Brain (organoid and tissue), 16 donors: ENCODE measurements at places on chromosomes 2 and 18.

DNA sequence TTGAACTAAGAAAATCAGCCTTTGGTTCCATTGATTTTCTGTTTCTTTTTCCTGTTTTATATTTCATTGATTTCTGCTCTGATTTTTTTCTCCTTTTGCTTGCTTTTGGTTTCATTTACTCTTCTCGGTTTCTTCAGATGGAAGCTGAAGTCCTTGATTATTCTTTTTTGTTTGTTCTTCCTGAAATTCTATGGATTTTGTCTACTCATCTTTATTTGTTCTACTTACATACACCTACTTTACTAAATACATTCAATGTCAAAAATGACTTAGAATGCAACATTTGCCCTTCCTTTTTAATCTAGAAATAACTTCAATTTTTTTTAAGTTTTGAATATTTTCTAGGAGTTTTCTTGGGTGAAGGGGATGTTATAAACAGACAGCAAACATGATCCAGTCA lies 612.5 kb downstream of the METTL4 start:
- DNase-seq: no peak

GRCh38 chr2:20453087-20453486 lies 6.2 kb downstream of the RHOB start:
- no peak for DNase-seq

GRCh38 chr2:145021962-145022665 lies 502.2 kb upstream of the ZEB2 start:
- no peak for DNase-seq

DNA sequence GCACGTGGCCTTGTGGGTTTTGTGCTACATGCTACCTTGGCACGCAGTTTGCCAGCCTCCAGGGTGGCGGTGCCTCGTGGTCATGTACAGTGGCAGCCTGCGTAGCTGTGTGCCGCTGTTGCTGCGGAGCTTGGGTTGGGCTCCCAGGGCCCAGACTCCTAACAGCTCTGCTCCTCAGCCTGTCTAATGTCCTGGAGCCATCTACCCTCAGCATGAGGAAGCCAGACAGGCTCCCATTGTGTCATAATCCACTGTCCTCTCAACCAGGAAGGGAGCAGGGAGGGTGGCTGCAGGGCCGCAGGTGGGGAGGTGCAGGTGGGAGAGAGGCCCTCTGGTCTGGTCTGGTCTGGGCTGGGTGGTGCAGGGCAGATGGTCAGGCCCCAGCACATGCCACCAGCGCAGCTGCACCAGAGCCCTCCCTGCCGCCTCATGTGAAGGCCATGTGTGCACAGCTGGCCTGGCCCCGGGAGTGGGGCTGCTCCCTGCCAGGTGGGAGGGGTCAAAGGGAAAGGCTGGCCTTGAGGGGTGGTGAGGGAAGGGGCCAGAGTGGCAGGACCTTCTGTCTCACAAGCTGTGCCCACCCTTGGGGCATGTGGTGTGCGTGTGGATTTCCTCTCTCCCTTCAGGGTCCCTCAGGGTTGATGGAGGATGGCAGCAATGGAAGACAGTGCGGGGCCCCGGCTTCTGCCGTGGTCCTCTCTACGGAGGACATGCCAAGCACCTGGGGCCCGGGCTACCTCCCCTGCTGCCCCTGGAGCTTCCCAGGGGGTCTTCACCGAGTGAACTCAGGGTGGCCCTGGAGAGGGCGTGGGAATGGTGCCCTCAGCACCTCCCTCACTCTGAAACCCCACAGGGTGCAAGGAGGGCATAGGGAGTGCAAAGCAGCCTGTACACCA lies 4.8 kb downstream of the ATOH8 start:
- DNase-seq: no peak

GRCh38 chr2:119856469-119856901 lies 96.8 kb downstream of the PTPN4 start:
- no peak for DNase-seq
